Skin of body (tissue), 3 donors: ENCODE measurements at places on chromosomes 1 and 21. TPM values are rescaled to one million over a fixed set of nuclear protein-coding genes. Genes with fewer than 3 reads are reported as not detected.

DNA sequence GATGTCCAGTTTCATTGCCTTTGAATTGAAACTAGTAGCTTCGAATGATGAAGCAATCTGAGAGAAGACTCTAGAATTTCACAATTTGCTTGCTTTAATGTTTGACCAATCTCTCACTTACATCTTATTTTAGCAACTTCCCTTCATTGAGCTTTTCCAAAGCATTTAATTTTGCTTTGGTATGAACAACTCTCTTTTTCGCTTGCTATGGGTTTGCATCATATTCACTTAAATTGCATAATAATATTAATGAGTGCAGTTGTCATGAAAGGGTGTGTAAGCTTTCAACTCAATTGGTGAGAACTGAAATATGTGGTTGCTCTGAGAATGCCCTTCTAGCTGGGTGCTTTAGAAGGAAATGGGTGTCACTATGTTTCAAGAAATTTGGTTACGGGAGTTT, 309.2 kb downstream of the HLX start:
- no peak for DNase-seq

DNA sequence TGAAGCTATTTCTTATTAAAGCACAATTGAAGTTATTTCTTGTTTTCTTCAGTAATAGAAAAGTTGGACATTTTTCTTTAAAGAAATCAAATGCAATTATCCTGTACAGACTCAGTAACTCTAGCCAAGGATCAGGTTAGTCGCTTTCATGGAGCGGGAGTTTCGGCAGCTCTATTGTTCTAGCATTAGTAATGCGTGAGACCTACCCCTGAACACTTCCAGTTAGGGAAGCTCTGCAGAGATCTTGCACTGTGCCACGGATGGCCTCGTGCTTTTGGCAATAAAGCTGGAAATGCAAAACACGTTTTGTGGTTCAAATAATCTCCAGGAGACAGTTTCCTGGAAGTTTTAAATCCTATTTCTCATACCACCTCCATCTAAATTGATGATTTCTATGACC, 488.4 kb downstream of the SETD4 start:
- DNase-seq = no peak

- DNase-seq = no peak
Measured at GRCh38 chr21:29332461-29333362, 34.0 kb downstream of the BACH1 start.

DNA sequence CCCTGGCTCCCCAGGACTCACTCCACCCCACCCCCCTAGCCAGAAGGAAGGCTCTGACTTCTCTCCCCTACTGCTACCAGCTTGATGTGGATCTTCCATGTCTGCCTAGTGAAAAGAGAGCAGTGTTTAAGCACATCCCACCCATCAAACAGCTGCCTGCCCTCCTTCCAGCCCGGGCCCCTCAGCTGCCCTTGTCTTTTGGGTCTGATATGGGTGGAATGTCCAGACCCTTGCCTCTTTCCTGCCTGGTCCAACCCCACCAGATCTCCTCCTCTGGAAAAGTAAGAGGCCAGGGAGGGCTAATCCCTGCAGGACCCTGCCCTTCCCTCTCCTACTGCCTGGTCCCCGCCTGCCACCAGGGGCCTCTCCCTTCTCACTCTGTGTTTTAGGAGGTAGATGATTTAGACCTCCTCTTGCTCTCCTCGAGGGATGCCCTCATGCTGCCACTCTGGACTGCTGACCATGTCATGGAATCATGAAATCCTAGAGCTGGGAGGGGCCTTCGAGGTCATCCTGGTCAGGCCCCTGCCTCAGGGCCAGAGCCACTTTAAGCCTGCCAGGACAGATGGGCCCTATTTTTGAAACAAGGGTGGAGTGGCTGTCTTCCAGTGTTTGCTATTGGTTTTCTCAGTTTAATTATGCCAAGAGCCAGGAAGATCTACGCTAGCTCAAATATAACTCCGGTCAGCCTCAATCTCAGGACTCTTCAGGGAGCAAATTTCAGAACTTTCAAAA, 15.8 kb upstream of the HSPG2 start:
- DNase-seq = no peak

- no peak for DNase-seq
Measured at GRCh38 chr1:200366577-200367253, 43.1 kb downstream of the ZNF281 start.

Gene TMEM240
- total RNA-seq = 2.1 TPM

DNA sequence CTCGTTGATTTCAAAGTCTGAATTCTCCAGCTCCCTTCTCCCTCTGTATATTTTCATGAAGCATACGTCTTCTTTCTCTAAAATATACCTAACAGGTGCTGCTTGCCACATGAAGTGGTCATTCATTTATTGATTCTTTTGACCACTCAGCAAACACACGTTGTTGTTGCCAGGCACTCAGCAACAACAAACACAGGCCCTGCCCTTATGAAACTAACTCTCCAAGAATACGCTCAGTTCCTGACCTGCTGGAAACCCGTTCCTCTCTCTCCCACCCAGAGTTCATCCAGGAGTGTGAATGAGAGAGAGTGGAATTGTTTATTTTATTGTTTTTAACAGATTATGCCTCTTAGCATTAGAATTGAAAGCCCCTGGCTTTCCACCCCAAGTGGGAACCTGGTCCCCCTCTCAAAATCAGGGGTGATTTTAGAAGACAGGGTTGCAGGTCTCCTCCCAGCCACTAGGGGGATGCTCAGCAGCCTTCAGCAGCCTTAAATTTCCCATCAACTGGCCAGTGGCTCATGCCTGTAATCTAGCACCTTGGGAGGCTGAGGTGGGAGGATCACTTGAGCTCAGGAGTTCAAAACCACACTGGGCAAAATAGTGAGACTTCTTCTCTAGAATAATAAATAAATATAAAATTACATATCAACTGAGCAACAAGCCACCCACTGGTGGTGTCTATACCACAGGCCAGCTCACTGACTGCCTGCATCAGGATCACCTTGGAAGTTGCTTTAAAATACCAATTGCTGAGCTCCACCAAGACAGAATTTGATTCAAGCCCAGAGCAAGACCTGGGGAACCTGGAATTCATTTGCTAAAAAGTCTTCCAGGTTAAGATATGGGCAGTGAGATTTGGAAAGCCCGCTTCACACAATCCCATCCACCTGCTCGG, 181.0 kb upstream of the KLHDC7A start:
- DNase-seq = no peak
